Activated CD4-positive, alpha-beta T cell treated with anti-CD3 and anti-CD28 coated beads for 24 hours (primary cell): ENCODE measurements at places on chromosomes 13 and 19.

GRCh38 chr13:99422586-99423220, 78.6 kb upstream of the TM9SF2 start:
- no peak for DNase-seq

- DNase-seq = no peak
These were observed 60.9 kb downstream of the THSD1 start for GRCh38 chr13:52345048-52345447.

GRCh38 chr13:93375491-93375890, 148.9 kb downstream of the GPC6 start:
- DNase-seq = no peak

DNA sequence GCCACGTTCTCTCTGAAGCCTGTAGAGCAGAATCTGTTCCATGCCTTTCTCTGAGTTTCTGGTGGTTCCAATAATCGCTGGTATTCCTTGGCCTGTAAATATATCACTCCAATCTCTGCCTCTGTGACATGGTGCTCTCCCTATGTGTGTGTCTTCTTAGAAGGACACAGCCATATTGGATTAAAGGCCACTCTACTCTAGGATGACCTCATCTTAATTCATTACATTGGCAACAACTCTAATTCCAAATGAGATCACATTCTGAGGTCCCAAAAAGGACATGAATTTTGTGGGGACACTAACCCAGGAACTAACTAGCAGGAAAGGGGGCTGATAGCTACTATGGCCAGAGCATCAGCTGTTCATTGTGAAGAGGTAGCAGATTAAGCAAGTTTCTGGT, 110.7 kb downstream of the KLF12 start:
- no peak for DNase-seq

DNA sequence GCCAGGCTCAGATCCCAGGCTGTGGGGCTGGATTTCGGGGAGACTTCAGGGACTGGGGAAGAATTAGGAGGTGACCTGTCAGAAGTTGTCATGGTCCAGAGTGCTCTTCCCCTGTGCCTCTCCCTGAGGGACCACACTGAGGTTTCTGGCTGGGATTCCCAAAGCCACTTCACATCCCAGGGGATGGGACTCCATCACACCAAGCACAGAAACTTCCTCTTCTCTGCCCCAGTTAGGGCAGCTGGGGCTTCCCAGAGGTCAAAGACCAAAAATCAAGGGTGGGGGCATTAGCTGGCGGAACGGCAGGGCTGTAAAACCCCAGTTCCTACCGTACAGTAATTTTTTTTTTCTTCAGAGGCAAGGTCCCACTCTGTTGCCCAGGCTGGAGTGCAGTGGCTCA, 7.4 kb downstream of the FCER2 start:
- no peak for DNase-seq

DNA sequence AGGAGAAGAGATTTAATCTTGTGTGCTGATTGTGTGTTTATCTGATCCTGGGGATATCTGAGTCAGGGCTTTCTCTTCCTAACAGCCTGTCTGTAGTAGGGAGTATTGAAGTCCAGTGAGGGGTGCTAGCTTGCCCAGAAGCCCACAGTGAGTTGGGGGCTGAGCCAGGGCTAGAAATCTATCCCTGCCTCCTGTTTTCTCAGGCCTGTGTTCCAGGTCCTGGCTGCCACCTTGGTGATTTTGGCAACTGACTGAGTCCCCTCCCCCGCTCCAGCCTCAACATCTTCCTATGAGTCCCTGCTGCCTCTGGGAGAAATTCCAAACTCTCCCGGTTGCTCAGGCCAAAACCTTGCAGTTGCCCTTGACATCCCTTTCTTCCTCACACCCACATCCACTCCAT, 7.7 kb upstream of the NOVA2 start:
- no peak for DNase-seq

DNA sequence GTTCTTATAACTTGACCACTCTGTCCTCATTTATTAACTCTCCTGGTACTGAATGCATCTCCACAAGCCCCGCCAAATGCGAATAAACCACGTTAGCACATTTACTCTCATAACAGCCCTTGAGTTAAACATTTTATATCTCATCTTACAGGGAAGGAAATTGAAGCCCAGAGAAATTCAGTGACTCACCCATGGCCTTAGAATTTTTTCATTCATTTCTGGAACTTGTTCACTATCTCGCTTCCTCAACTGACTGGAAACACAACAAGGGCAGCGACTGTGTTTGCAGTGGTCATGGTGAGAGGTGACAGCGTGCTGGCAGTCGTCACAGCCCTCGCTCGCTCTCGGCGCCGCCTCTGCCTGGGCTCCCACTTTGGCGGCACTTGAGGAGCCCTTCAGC, 39.5 kb downstream of the SERP2 start:
- DNase-seq = no peak

- DNase-seq = no peak
These were observed 83.2 kb upstream of the MCF2L start for GRCh38 chr13:112885782-112886268.

GRCh38 chr13:113933901-113934300, 40.0 kb downstream of the C13orf46 start:
- no peak for DNase-seq

DNA sequence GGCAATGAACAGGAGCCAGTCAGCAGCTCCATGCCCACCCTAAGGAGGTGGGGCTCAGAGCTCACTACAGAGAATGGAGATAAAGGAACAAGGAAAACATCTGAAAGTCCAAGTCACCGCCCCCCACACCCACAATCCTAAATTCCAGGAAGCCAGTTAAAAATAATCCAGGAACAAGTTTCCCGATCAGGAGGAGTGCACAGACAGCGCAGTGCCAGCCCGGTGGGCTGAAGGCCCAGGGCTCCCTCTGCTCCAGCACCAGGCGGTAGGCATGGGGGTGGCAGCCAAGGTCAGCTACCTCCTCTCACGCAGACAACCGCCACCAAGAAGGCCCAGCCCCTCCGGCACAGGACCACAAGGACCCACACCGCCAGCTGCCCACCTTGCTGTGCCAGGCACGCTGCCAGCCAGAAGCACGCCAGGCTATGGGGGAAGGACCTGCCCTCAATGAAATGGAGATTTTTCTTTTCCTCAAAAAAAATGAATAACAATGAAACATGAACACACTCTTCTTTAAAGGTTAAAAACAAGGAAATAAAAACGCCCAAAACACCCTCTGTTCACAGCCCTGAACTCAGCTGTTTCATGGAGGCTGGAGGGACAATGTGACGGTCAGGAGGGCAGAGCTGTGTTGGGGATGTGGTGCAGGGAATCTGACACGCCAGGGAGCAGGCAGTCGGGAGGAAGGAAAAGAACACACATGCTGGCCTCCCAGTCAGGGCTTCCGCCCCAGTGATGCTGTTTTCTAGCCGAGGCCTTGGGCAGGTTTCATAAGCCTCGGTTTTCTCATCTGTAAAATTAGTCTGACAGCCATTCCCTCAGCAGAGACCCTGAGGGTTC, 11.0 kb downstream of the STK24 start:
- no peak for DNase-seq

DNA sequence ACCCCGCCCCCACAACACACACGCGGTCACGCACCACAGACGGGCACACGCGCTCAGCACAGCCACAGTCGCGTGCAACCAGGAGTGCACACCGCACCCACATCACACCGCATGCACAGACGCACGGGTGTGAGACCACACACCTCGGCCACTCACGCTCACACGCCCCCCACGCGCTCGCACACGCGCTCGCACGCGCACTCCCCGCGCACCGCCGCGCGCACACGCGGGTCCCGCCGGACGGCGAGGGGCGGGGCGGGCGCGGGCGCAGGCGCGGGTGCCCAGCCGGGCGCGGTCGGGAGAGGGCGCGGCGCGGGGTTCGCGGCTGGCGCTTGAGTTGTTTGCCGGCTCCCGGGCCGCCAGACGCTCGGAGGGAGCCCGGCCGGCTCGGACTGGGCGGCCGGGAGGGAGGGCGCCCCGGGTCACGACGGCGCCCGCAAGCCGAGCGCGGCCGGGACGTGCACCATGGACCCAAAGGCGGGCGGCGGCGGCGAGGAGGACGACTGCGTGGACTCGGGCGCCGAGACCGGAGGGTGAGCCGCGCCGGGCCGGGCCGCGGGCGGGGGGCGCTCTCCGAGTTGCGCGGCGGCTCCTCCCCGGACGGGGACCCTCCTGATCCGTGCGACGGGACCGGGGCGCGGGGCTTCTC, at the start of gene FAM124A:
TSS of gene FAM124A (plus strand) at position 362 of the 649 bp plus-strand sequence. CDS start at position 466, 104 bp downstream.
- DNase-seq = peak; percentile 26

DNA sequence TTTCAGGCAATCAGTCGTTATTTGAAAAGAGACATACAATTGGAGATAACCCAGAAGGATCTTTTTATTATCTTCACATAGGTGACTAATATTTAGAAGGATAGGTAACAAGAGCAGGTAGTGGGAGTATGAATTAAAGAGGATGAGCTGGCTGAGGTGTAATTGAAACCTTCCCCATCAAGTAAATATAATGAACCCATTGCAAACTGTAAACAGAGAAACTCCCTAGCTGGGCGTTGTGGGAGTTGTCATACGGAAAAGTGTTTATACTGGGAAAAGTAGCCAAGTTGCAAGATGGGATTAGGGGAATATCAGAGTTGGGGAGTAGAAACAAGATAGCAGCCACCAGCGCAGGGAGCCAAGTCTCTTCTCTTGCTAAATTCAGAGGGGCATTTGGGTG, 448.4 kb downstream of the COG6 start:
- DNase-seq = no peak

DNA sequence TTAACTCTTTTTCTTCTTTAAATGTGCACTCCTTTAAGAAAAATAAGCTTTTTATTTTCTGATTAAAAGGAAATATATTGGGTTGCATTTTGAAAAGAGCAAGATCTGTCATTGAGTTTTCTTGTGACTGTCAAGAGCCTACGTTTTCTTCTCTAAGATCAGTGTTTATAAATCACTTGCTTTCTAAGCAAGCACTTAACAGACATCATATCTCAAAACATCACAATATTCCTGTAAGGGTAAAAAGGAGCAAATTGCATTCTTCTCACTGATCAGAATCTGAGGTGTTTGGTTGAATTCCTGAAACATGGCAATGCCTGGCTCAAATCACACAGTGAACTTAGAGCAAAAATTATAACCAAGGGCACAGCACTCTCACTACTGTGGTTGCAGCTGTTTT, 231.3 kb downstream of the PCDH17 start:
- DNase-seq = no peak

- DNase-seq = no peak
These were observed 246.3 kb downstream of the LACC1 start for GRCh38 chr13:44125943-44126469.

DNA sequence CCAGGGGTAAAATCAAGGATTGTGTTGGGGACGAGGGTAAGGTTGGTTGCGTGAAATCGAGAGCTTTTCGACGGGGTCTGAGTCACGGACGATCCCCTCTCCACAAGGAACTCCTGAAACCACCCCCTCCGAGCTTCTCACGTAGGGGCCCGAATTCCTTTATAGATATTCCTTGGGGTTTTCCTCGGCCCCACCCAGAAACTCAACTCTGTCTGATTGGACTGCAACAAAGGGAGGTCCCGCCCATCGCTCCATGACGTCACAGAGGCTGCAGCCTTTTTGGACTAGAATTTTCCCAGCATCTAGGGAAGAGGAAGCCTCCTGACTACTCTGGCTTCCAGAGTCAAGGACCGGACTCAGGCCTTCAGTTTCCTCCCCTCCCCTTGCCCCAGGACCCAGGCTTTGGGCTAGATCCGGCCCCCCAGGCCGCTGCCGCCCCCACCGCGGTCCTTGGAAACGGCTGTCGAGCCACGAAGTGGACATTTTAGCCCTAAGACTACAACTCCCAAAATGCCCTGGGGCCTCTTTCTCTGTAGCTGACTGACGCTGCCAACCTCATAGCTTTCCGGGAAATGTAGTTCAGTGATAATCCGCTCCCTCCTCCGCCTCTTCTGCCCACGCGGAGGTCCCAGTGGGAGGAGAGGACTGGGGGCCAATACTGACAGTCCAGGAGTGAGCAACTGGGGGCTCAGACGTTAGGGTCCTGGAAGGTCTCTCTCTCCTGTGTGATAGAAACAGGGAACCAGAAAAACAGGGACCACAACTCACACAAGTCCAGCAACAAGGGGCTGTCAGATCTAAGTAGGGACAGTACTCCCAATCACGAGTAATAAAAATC, at the start of gene IZUMO1:
TSS of gene IZUMO1 (minus strand) at position 172 of the 838 bp plus-strand sequence. CDS start 1,050 bp downstream, outside the sequence.
- DNase-seq = peak; percentile 21

DNA sequence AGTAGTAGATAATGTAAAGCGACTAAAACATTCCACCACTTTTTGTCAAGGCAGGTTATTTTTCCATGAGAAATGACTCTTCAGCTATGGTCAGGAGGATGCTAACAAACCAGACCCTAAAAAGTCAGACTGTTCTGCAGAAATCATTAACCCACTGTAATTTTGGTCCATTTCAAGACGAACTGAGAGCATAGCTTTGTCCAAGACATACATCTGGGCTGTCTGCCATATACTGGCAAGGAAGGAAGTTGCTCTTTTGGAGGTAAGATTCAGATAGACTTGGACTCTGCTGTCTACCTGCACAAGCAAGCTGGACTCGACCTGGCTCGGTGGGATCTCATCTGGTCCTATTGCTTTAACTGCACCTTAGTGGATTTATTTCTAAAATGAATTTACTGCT, 207.8 kb downstream of the POSTN start:
- DNase-seq = no peak

DNA sequence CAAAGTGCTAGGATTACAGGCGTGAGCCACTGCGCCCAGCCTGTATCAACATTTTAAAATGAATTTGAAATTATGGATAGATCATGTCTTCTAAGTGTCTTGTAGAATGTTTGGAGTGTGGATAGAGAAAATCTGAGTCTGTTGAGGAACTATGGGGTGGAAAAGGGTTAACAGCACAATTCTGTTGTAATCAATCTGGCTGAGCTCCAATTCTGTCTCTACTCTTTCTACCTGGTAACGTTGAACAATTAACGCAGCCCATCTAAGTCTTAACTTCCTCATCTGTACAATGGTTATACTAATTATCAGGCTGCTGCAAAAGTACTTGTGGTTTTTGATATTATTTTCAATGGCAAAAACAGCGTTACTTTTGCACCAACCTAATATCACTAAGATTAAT, 4.1 kb downstream of the FPR2 start:
- DNase-seq = no peak

DNA sequence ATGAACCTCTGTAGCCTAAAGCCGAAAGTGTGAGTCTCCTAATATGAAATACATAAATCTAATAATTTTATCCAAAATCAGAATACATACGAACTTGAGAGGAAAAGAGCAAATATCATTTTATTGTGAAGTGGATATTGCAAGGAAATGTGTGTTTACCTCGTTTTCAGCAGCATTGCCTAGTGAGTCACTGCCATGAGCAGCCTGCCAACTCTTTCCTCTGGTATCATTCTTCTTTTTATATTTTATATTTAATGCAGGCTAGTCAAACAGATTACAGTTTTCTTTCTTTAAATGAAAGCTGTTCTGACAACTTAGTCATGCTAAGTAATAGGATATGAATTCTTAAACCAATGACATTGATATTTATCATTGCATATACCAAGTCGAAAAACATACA, 44.2 kb downstream of the EDNRB start:
- no peak for DNase-seq

DNA sequence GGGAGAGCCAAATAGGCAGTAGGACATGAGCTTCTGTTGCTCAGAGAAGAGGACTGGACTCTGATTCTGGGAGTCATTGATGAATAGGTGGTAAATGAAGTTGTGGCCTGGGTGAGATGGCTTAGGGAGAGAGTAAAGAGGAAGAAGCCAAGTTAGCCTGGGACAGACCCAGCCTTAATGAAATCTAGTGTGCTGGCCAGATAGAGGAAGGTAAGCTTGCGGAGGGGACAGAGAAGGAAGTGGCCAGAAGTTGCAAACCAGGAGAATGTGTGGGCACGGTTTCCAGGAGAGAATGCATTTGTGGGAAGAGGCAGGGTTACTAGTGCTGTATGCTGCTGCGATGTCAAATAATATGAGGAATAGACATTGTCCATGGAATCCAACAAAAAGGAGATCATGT, 83.3 kb upstream of the OLFM4 start:
- DNase-seq = no peak
